ENCODE measurements at places on chromosomes 16 and 17.

GRCh38 chr16:27449434-27450195 lies 47.6 kb downstream of the IL21R start:
- no peak for DNase-seq

DNA sequence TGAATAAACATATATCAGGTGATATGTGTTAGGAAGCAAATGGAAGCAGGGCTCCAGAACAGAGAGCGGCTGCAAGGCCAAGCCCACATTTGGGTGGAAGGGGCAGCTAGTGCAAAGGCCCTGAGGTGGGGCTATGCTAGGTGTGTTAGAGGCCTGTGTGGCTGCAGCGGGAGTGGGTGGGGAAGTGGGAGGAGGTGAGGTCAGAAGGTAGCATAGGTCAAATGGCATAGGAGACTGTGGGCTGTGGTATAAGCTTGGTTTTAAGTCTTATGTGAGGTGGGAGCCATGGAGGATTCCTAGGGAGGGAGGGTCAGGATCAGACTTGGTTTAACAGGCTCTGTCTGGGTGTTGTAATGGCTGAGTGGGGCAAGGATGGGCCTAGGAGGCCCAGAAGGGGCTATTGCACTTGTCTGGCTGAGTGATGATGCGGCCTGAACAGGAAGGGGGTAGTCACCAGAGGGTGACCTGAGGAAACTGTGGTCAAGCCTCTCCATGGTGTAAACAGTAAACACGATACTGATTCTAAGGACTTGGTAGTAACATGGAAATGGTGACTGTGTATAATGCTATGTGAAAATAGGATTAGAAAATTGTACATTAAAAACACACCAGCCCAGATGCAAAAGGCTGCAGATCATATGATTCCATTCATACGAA lies 31.1 kb downstream of the RAI1 start:
- DNase-seq, result peak; percentile 69

- DNase-seq, result no peak
These were observed 671 bp upstream of the CD300C start for GRCh38 chr17:74546586-74546985.

DNA sequence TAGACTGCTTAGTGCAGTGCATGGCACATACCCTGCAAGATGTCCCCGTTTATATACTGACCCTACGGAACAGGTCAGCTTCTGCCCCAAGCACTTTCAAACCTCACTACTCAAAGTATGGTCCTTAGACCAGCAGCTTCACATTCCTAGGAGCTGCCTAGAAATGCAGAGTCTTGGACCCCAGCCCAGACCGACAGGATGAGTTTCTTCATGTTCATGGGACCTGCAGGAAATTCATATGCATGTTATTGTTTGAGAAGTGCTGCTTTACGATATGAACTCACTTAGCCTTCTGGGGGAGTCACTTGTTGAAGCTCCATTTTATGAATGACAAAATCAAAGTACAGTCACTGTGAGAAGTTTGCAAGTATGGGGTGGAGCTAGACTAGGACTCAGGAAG lies 82.6 kb downstream of the DYNLRB2 start:
- DNase-seq, result peak; percentile 21

DNA sequence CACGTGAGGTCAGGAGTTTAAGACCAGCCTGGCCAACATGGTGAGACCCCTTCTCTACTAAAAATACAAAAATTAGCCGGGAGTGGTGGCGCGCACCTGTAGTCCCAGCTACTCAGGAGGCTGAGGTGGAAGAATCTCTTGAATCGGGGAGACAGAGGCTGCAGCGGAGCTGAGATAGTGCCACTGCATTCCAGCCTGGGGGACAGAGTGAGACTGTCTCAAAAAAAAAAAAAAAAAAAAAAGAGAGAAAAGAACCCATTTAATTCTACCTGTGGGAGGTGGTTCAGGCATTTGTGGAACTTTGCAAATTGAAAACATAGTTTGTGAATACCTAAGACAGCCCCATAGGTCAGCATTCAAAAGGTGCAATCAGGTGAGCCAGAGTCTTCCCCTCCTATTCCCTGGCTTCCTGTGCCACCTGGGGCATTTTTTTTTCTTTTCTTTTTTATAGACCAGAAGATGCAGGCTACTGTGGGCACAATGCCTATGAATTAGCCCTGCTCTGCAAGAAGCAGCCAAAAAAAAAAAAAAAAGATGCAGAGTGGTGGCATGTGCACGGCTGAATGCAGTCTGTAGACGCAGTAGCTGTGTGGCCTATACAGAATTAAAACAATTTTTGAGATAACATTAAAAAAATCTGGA lies 9.1 kb upstream of the SOCS3 start:
- DNase-seq, result no peak

GRCh38 chr17:2192367-2193057 lies 111.1 kb downstream of the SMG6 start:
- DNase-seq, result no peak

DNA sequence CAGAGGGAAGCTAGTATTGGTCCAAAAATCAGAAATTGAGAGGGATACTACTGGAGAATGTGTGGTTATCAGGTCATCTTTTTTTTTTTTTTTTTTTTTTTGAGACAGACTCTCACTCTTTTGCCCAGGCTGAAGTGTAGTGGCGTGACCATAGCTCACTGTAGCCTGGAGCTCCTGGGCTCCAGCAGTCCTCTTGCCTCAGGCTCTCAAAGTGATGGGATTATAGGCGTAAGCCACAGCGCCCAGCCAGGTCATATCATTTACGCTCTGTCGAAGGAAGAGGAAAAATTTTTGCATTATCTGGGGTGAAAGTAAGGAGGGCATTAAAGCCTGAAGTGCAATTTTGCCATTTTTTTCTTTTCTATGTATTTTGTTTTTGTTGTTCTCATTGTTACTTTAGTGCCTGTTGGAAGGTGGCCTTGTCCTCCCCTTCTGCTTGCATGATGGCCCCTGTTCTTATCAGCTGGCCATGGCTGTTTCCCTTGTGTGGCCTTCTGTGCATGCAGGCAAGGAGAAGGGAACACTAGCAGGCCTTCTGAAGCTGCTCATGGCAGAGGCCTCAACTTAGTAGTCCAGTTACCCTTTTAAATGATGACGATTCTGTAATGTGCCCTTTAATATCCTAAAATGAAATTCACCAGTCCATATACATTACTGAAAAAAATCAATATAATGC lies 118.3 kb downstream of the SPECC1 start:
- no peak for DNase-seq

GRCh38 chr17:58507123-58507634 lies 7.3 kb downstream of the MTMR4 start:
- DNase-seq, result no peak

DNA sequence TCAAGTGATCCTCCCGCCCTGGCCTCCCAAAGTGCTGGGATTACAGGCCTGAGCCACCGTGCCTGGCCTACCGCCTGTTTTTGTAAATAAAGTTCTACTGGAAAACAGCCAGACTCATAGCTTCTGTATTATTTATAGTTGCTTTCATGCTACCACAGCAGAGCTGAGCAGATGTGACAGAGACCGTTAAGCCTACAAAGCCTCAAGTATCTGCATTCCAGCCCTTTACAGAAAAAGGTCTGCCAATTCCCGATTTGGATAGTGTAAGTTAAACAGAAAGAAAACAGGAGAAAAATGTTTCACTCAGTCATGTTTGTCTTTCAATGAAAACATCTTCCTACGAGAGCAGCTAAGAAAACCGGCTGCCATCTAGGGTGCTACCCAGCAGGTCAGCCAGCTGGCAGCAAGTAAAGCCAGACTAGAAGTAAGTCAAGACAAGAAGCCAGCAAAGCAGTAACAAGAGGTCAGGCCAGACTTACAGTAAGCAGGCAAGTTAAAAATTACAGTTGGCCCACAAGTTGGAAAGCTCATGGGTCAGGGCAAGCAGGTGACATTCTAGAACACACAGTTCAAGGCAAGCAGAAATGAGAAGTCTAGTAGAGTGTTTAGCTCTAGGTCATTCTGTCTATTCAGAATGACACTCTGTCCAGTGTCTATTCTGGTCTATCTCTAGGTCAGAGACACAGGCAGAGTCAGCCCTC lies 17.7 kb downstream of the NCBP3 start:
- DNase-seq, result peak; percentile 58

- DNase-seq, result peak; percentile 38
These were observed 3.9 kb downstream of the TRPV2 start for GRCh38 chr17:16419074-16419928.

DNA sequence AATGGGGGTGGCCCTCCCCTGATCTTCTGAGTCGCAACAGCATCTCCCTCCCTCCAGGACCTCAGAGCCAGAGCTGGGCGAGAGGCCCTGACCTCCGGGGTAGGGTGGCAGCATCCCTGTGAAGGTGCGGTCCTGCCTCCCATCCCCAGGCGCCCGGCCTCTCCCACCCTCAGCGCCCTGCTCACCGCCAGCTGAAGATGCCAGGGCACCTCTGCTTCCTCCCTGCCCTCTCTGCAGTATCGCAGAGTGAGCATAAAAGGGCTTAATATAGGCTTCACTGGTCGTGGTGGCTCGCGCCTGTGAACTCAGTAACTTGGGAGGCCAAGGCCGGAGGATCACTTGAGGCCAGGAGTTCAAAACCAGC lies 10.7 kb upstream of the MPP2 start:
- DNase-seq, result no peak

- no peak for DNase-seq
These were observed 73.3 kb downstream of the XYLT1 start for GRCh38 chr16:17397499-17397891.

DNA sequence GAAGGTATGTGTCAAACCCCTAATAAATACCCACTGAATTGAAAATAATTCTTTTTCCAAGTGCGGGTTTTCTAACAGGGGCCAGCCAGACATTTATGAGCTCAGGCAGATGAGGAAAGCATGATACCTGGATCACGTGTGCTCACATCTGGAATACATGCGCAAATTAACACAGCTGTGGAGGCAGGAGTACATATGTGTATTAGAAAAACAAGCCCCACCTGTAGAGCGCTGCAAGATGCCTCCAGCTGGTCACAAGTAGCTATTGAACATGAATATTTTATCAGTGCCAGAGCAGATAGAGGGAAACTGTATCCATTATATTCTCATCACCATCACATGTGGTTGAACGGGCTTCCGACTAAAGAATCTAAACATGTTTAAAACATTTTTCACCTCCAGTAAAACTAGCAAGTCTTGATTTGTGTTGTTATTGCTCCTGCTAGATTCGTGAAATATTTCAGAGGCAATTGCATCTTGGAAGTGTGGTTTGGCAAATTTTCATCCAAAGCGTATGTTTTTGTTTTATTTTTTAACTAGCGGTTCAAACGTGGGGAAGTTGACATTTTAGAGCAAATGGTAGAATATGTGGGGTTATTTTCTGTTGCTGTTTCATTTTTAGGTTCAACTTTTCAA lies 482.8 kb downstream of the CDH13 start:
- no peak for DNase-seq

GRCh38 chr17:82330322-82331239 lies 3.0 kb downstream of the SECTM1 start:
- DNase-seq, result no peak

DNA sequence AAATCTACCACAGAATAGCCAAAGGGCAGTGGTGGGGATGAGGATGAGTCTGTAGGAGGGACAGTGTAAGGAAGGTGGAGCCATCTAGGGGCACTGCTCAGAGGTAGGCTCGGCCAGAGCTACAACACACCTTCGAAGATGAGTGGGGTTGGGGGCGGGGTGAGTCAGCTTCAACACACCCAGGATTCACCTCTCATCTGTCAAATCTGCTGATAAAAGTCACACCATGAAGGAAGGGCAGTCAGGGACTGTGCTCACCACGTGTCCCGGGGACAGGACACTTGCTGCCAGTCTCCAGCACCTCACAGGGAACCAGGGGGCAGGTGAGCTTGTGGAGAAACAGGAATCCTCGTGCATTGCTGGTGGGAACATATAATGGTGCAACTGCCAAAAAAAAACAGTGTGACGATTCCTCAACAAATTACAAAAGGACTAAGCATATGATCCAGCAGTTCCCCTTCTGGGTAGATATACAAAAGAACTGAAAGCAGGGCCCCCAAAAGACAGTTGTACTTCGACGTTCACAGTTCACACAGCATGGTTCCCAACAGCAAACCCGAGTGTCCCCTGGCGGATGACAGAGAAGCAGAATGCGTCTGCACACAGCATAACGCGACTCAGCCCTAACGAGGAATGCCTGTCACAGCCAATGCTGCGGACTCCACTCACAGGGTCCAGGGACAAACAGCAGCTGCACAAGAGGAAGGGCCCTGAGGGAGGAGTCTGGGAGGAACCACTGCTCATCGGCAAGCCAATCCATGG lies 133.1 kb downstream of the ANKRD11 start:
- no peak for DNase-seq

GRCh38 chr16:48507886-48508285 lies 102.1 kb downstream of the N4BP1 start:
- DNase-seq, result no peak

DNA sequence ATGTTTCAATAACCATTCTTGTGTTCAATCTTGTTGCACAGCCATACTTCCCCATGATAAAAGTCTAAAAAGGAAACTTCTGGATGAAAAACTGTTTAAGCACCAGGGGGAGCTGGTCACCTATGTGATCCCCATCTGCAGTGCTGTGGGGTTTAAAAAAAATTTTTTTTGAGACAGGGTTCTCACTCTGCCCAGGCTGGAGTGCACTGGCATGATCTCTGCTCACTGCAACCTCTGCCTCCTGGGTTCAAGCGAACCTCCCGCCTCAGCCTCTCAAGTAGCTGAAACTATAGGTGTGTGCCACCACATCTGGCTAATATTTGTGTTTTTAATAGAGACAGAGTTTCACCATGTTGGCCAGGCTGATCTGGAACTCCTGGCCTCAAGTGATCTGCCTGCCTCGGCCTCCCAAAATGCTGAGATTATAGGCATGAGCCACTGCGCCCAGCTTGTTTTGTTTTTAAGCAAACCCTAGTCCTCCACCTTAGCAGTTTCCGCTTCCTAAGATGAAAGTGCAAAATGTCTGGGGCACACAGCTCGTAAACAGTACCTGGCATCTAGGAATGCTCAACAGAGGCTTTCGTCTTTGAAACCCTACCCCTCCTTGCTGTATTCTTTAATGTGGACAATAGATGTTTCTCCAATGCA lies 25.4 kb downstream of the DNAJA2 start:
- DNase-seq, result no peak

Measured in AG04449 (cell line).